ENCODE measurements at places on chromosomes 3 and 15.
A peak's percentile ranks its signal among the peaks of the same experiment; 100 is the strongest.

GRCh38 chr3:45599984-45600650, 5.6 kb downstream of the LIMD1 start:
- no peak for DNase-seq

- DNase-seq = no peak
These were observed 4.1 kb upstream of the TM4SF4 start for GRCh38 chr3:149470381-149470780.

DNA sequence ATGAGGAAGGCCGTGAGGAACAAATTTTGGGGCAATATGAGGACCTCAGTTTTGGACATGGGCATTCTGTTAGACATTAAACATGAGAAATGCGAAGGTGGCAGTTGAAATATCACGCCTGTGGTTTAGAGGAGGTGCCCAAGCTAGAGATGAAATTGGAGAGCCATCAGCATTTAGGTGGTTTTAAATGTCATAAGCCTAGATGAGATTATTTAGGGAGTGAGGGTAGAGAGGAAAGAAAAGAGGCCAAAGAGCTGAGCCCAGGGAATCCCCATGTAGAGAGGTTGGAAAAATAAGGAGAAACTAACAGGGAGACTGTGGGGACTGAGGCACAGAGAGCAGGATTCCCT, 14.9 kb downstream of the RTP1 start:
- no peak for DNase-seq

- no peak for DNase-seq
These were observed 56.6 kb downstream of the LSM3 start for GRCh38 chr3:14235003-14235911.

DNA sequence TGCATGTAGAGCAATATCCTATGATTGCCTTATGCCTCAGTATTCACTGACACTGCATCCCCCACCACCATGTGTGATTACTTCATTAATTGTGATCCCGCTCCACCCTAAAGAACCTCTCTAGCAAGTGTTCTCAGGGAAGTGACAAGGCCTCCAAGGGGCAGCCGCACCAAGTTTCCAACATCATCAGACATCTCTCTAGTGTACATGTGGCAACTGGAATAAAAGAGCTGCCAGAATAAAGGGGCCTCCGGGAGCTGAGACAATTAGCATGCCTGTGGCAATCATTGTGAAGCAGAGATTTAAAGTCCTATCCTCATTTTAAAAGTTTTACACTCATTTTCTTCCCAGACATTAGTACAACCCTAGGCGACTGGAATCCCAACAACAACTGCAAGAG, 902.1 kb upstream of the SEMA6D start:
- DNase-seq = no peak

DNA sequence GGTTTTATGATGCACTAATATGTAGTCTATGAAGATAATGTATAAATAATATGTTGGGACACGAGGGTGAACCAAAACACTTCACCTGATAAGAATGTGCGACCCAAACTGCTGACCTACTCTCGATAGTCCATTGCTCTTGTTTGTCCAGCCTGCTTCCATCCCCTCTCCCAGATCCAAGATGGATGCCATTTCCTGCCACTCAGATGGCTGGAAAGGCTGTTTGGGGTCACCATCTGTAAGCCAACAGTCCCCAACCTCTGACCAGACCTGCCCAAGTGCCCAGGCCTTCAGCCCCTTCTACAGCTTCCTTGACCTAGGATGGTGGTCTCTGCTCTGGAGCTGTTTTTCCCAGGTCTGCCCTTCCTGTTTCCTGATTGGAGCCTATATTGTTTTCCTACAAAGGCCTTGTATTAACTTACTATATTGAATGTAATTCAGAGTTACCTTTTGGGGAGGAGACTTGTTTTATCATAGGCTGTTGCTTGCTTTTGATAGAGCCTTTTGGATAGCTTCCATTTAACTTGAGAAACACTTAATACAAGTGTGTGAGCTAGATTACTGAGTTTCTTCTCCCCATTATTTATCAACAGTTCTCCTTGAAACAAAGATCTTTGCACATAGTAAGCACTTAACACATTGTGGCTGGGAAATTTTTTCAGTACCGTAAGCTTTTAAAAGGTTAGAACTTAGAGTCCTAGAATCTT, 5.0 kb upstream of the PAQR9 start:
- no peak for DNase-seq

DNA sequence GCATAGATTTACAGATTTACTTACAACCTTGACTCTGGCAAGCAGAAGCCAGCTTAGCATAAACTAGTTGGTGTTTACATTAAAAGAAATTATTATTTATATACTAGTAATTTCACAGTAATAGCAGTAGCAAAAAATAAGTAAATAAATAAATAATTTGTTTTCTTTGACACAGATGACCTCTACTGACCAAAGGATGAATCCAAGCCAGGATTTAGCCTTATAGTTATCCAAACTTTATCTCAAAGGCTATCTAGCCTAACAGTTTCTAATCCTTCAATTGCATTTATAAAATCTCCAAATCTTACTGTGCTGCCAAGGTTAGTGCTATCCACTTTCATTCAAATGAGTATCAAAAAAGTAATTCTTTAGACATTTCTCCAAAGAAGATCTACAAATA, 64.3 kb downstream of the FRMD5 start:
- DNase-seq = no peak

- DNase-seq = no peak
These were observed 8.5 kb upstream of the PIAS1 start for GRCh38 chr15:68045289-68046265.

DNA sequence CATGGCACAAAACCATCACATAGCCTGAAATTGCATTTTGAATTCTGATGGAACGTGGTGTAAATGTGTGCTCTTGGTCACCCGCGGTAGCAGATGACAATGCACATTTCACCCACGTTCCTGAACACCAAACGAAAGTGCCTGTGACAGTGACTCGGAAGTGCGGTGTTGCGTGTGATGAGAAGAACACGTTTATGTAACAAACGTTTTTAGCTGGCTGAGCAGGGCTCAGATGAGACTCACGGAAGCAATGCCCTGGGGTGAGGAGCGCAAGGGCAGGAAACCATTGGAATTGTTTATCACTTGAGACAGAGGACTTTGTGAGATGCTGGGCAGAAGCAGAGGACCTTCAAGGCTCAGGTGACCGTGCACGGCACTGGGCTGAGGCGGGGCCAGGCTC, 449.2 kb upstream of the CFAP20DC start:
- DNase-seq = no peak

GRCh38 chr3:132623646-132624045, 26.6 kb downstream of the ACKR4 start:
- DNase-seq = no peak

- DNase-seq = no peak
These were observed 73.4 kb upstream of the CADM2 start for GRCh38 chr3:84885199-84885882.

- DNase-seq = peak; percentile 51
These were observed 13.0 kb upstream of the CSK start for GRCh38 chr15:74768771-74769342.

DNA sequence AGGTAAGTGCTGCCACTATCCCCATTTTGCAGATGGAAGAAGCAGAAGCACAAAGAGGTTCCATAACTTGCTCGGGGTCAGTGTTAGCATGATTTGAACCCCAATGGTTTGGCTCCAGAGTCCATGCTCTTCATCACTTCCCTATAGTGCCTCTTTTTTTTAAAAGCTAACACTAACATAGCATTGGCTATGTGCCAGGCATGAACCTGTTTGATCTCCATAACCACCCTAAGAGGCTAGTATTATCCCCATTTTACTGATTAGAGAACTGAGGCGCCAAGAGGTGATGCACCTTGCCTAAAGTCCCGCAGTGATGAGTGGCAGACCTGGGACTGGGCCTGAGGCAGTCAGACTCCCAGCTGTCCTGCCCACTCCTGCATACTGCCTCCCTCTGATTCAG, 7.3 kb downstream of the LINGO1 start:
- no peak for DNase-seq

DNA sequence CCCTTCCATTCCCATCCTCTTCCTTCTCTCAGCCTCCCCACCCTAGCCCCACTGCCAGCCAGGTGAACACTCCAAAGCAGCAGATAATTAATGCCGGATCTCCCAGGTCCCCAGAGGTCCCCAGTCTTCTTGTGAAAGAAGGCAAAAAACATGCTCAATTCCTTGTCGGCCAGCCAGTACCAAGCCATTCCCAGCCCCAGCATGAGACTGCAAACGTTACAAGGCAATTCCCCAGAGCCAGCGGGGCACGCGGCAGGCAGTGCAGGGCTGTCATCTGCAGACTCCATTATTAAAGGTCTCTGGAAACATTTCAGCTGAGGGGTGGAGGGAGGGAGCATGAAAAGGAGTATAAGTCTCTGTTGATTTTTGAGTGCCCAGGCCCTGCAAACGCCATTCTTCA, 117.8 kb downstream of the XXYLT1 start:
- DNase-seq = no peak

DNA sequence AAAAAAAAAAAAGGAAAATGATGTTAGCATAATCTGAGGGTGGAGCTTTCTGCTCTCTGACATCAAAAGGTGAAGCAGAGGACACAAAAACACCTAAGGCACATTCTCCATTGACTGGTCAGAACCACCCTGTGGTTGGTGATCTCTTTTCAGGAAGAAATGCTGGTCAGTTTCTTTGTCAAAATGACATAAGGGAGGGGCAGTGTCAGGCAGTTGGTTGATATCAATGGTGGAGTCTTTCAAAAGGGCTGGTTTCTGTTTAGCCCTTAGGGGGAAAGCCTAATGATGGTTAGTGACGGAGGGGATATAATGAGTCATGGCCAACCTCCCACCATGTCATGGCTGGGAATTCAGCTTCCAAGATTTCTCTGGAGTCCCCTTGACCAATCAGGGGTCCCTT, 185.9 kb upstream of the GBE1 start:
- no peak for DNase-seq

DNA sequence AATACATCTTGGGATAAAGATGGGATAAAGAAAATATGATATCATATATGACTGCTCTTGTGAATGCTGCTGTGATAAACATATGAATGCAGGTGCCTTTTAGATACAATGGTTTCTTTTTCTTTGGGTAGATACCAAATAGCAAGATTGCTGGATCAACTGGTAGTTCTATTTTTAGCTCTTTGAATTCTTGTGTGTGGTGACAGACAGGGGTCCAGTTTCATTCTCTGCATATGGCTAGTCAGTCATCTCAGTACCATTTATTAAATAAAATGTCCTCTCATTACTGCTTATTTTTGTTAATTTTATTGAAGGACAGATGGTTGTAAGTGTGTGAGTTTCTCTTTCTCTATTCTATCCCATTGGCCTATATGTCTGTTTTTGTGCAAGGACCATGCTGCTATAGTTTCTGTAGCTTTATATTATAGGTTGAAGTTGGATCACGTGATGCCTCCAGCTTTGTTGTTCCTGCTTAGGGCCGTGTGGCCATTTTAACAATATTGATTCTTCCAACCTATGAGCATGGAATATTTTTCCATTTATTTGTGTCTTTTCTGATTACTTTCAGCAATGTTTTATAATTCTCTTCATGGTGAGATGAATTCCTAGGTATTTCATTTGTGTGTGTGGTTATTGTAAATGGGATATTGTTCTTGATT, 1089.8 kb upstream of the CADM2 start:
- no peak for DNase-seq

GRCh38 chr15:57552678-57553334, 38.9 kb upstream of the MYZAP start:
- no peak for DNase-seq

DNA sequence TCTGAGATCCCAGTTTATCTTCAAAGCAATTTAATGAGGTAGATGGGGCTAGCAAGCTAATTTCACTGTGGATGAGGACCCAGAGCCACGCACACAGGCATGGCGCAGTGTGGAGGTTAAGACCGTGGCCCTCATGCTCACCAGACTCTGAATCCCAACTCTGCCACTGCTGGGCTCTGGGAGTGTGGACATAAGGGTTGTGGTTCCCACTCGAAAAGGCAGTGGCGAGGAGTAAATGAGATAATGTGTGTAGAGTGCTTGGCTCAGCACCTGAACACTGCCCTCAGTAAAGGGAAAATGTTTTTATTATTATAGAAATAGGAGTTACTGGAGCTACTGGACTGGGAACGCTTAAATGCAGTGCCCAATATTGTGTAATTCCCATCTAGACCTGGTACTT, 243.5 kb upstream of the TPM1 start:
- no peak for DNase-seq

DNA sequence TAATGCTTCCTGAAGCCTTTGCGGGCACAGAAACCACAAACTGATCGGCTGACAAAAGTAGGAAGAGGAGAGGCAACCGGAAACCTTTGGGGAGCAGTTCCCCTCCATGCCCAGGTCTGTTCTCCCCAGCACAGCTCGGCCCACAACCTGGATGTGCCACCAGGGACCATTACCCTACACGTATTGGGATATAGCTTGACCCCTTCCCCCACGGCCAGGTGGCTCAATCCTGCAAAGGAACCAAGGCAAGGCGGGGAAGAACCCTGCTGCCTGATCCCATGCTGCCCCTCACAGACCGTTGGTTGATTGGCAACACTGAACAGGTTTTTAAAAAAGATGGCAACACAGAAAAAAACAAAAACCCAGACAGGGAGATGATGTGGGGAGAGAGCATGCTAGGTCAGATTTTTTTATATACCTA, 19.7 kb upstream of the TCAIM start:
- DNase-seq = no peak

GRCh38 chr3:151460774-151461450, at the start of gene IGSF10:
Gene IGSF10 (minus strand): TSS chr3:151461061. CDS start chr3:151458709, 2,352 bp downstream.
- DNase-seq = no peak

GRCh38 chr15:64099379-64099778, 3.6 kb downstream of the SNX1 start:
- DNase-seq = no peak

GRCh38 chr3:194900854-194901522, 215.3 kb downstream of the FAM43A start:
- no peak for DNase-seq

DNA sequence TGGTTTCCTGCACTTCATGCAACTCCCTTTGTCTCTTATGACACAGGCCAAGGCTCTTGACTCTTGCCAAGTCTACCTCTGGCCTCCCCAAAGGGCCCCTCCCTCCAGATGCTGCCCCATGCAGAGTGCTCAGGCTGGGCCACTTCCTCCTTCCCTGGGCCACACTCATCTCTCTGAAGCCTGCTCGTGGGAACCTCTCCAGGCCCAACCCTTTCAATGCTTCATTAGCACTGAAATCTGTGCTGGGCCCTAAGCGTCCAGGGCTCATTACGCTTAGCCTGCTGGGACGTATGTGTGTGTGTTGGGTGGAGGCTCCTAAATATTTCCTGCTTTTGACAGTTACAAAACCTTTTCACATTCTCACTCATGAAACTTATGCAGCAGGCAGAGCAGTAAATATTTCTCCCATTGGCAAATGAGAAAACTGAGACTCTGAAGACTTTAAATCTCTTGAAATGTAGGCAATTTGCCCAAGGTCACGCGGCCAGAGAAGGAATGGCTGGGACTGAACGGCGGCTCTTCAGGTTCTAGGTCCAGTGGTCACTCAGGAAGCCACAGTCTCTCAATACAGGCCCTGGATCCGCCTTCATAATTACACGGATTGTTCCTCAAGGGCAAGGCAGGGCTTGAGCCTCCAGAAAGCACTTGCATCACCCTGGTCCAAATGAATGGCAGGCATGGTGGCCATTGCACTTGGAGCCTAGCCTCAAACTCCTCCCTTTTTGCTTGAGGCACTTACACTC, 241.7 kb upstream of the HES1 start:
- DNase-seq = peak; percentile 19

- peak; percentile 62 for DNase-seq
These were observed 492.1 kb downstream of the NLGN1 start for GRCh38 chr3:173889596-173889995.

- no peak for DNase-seq
These were observed 331.1 kb downstream of the FOXP1 start for GRCh38 chr3:71252466-71252865.

Data from fibroblast of skin of right biceps (primary cell).